HS-27A (cell line): ENCODE measurements at places on chromosomes 2 and 18.

GRCh38 chr2:124088616-124089015, 63.5 kb downstream of the CNTNAP5 start:
- no peak for DNase-seq

DNA sequence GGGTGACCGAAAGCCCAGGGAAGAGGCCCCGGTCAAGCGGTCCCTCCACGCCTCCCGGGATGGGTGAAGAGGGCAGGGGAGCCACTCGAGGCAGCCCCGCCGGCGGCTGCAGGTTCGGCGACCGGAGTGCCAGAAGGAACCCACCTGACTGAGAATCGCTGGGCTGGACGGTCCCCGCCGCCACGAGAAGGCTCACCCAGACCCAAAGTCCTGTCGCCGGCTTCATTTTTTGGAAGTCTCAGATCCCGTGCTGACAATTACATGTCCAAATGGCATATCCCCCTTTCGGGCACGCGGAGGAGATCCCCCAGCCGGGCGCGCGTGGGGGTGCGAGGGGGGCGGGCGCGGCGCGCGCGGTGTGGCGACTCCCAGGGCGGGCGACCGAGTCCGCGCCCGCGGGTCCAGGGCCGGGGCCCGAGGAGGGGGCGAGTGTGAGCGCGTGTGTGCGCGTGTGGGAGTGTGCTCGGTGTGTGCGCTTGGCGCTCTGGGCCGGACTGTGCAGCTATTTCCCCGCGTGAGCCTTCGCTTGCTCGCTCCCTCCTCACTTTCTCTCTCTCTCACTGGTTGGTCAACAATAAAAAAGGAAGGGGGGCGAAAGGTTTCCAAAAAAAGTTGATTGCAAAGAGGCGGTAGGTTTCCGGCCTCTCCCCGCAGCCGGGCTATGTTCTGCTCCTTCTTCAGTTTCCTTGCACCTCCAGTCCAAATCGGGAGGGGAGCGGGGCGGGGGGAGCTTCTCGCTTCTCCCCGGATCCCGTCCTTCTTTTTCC, at the start of gene ERBB4:
Gene ERBB4, minus strand, starts transcription at position 498 of the 767 bp plus-strand sequence. Its CDS starts 272 bp downstream, at position 226.
- no peak for DNase-seq

GRCh38 chr2:223599640-223600380, 2.4 kb downstream of the SCG2 start:
- DNase-seq = no peak

GRCh38 chr2:23034996-23035395, 350.0 kb upstream of the KLHL29 start:
- DNase-seq = no peak

DNA sequence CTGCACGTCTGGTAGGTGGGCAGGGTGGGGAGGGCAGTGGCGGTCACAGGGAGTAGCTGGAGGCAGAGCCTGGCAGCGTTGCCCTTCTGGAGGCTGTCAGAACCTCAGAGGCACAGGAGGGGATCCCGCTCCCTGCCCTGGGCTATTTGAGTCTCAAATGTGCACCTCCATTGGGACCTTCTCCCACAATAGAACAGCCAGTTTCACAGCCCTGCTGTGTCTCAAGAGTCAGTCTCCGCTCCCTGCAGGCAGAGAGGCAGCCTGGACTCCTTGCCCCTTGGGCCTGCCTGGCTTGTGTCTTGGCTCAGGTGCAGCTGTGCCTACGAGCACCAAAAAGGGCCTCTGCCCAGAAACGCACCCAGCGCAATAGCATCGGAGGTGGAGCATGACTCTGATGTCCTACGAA, 57.4 kb downstream of the FAM168B start:
- DNase-seq = no peak

GRCh38 chr2:160299540-160299939, 99.5 kb upstream of the ITGB6 start:
- DNase-seq = no peak

DNA sequence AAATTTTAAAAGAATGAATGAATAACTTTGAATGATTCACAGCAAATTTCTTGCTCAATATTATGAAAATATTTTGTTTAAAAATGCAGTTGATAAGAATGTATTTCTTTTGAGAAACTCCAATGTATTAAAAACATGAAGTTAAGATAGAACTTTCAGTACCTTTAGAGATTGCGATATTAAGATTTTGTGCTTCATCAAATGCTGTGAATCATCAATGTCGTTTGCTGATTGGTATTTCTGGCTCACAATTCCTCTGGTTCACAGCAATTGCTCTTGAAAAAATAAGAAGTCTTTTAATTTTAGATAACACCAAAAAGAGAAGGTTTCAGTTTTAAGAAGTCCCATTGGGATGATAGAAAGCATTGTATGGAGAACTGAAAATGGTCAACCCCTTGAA, 228.7 kb downstream of the IKZF2 start:
- DNase-seq = no peak

GRCh38 chr2:115481842-115482241, 1039.4 kb downstream of the DPP10 start:
- DNase-seq = no peak

- peak; percentile 52 for DNase-seq
Observed at GRCh38 chr2:62939735-62940491, 110.7 kb upstream of the OTX1 start.

- no peak for DNase-seq
Observed at GRCh38 chr2:66435549-66435875, 587 bp downstream of the MEIS1 start.

DNA sequence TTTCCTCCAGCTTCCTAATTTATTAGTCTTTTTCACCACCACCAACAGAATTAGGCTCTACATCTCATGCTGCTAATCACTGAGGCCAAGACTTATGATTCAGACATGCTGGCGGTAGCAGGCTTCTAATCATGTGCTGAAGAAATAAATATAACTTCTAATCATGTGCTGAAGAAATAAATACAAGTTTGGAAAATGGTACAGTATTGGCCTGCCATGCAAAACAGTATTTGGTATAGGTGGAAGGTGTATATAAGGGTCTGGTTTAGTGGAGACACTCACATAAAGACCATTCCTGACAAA, 240.7 kb downstream of the TGIF1 start:
- no peak for DNase-seq

- DNase-seq = no peak
Observed at GRCh38 chr18:75473316-75473715, 45.8 kb upstream of the SMIM21 start.

DNA sequence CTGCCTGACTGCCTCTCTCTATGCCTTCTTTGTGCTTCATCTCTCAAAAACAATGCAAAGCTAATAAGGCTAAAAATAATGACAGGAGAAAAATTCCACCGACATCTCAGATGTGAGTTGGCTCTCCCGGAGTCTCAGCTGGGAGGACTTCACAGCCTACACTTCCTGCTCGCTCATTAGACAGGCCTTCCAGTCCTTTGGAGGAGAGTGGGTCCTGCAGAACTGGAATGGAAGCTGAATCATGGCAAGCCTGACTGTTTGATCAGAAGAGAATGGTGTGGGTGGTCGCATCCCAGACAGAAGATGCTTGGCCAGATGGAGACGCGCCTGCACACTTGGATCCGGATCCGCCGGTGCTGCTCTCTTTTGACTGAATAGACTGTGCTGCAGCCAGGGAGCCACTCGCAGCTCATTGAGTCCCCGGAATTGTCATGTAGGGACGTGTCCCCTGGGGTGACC, 49.7 kb downstream of the TRIB2 start:
- DNase-seq = no peak

GRCh38 chr2:4947911-4948310, 744.3 kb upstream of the SOX11 start:
- no peak for DNase-seq

GRCh38 chr2:30780776-30781330, 26.4 kb downstream of the CAPN13 start:
- DNase-seq = no peak

DNA sequence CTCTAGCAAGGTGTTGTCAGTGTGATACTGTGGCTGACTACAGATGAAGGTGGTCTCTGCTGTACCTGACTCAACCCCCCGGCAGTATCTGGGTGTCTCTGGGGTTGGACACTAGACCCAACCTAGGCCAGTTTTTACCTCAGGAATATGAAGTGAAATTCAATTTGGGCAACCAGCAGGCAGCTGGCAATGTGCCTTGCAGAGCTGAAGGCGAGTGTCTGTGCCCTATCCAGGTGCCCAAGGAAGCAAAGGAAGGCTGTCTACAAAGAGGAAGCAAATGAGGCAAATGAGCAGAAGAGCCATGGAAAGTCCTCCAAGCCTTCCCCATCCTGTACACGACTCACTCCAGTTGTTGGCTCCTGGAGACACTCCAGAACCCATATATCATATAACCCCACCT, 264.6 kb upstream of the AGAP1 start:
- no peak for DNase-seq

DNA sequence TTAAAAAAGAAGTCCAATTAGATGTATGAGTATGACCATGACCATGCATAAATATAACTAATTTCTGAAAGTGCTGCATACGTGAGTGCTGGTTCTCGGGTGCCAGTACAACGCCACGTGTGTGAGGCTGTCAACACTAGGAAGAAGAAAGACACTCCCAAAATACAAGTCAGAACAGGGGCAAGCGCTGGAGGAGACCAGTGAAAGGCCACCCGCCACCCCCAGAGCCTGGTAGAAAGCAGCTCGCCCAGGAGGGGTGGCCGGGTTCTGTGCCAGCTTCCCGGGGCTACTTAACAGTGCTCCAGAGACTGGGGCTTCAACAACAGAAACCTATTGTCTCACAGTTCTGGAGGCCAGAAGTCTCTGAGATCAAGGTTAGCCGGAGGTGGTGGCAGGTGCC, 147.6 kb downstream of the RTP5 start:
- DNase-seq = no peak

DNA sequence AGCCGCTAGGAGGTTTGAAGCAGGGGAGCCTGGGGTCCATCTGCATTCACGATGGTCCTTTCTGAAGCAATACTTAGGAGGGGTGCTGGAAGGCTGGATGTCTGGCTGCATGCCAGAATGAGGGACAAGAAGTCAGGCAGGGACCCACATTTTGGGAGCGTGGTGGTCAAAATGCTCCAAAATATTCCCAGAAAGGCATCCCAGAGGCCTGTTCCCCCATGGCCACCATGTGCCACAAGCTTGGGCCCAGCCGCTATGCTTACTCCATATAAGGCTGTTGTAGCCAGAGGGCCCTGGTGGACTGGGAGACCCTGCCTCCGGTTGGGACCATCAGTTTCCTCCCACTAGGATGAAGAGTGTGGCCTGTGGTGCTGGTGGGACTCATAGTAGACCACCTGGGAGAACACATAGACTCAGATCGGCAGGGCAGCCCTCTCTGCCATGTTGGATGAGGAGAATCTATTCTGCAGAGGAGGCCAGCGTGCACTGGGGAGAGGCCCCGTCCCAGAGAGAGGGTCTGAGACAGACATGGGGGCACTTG, 3.6 kb upstream of the PROM2 start:
- DNase-seq = no peak

DNA sequence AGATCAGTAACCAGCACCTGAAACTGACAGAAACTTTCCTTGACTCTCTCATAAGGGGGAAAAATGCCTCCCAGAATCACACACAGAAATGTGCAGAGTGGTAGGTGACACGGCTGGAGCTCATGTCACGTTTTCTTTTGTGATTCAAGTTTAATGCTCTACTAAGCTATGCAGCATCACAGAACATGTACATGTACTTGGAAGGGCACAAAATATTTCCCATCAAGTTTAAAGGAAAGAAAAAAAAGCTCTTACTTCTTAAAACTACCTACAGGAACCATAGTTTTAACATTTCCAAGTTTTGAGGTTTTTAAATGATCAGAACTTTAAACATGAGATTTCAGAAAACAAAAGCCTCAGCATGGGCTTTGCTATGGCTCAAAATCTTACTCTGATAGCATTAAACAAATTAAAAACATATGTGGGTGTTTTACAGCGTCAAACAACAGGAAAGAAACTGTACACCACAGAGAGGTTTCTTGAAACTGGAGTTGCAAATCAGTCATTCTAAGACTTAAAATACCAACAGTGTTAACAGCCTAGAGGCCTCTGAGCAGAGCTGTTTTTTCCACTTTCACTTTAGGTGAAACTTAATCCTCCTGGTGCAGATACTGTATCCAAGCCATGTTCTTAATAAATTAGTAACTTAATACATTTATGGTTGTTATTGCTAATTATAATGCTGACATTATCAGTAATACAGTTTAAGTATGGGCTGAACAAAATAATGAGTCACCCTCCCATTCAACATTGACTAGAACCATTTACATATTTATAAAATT, 30.1 kb downstream of the MBP start:
- DNase-seq = no peak

GRCh38 chr2:240820607-240821428, 799 bp upstream of the KIF1A start:
- DNase-seq = no peak

DNA sequence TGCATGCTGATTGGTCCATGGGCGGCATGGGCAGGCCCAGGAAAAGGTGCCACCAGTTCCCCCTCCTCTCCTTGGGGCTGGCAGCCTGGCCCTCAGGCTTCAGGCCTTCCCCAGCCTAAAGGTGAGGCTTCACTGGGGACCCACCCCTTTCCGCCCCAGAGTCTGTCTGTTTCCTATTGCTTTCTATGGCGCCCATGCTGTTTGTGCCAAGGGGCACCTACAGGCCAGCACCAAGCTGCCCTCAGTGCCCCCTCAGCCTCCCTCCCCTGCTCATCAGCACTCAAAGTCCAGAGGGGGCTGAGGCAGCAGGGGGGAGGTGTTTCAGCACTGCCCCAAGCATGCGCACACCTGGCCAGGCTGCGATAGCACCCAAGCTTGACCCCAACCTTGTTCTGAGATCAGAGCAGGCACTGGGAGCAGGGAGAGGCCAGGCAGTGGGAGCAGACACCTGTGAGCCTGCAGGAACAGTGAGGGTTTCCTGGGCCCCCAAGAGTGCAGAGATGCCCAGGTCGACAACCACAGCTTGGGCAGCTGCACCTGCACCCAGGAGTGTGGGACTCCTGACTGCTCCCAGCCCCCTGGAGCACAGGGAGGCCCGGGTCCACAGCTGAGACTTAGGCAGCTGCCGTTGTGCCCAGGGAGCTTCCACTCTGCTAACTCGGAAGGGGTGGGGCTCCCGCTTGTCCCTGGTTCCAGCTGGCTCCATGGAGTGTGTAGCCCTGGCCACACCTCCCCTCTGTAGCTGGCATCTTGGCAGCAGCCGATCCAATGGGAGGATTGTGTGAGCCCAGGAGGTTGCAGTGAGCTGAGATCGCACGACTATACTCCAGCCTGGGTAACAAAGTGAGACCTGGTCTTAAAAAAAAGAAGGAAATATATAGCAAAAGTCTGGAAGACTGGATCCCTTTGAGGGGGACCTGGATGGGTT, 69.1 kb downstream of the NCAPH start:
- no peak for DNase-seq

DNA sequence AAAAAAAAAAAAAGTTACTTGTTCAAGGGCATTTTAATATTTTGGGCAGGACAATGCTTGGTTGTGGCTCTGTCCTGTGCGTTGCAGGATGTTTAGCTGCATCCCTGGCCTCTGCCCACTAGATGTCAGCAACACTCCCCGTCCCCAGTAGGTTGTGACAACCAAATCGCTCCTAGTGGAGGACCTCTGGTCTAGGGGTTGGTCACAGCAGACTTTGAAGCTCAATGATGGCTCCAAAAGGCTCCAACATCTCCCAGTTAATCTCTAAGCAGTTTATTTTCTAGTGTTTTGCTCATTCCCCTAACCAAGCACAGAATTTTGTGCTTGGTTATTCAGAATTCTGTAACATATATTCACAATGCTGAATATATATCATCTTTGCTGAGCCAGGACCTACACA, 67.0 kb downstream of the CHRNA1 start:
- no peak for DNase-seq

- no peak for DNase-seq
Observed at GRCh38 chr2:121605820-121606733, 43.2 kb downstream of the CLASP1 start.
